ENCODE measurements at places on chromosomes 6 and 20. TPM values are rescaled to one million over a fixed set of nuclear protein-coding genes. Genes with fewer than 3 reads are reported as not detected.

GRCh38 chr20:47727170-47727880 lies 58.0 kb downstream of the SULF2 start:
- peak overlapping the region; percentile 26 for H3K27ac ChIP-seq
- DNase-seq = peak; percentile 26
- no peaks in the 10 kb centered on the region for H3K4me1 ChIP-seq
- no peaks in the 10 kb centered on the region for H3K36me3 ChIP-seq

GRCh38 chr6:55617272-55617671 lies 38.3 kb upstream of the HMGCLL1 start:
- H3K27me3 ChIP-seq = no peaks in the 10 kb centered on the region
- no peaks in the 10 kb centered on the region for H3K4me1 ChIP-seq
- no peak for DNase-seq
- H3K4me3 ChIP-seq = no peak overlapping the region

DNA sequence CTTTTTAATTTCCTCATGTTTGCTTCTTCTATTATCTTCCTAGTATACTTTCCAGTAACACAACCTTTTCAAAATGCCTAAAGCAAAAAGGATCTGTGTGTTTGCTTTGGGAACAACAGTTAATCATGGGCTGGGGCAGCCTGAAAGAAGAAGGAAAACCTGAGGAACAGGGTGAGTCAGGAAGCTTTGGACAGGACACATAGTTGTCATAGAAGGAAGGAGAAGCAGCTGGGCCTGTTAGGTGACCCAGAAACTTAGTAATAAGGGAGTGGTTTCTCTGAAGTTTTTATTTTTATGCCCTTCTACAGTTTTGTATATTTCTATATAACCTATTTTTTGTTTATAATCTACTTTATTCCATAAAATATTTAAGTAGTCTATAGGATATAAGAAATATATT lies 61.4 kb downstream of the CD24 start:
- H3K4me3 ChIP-seq = no peak overlapping the region
- H3K27ac ChIP-seq = no peak overlapping the region
- H3K27me3 ChIP-seq = no peaks in the 10 kb centered on the region
- H3K4me1 ChIP-seq = no peaks in the 10 kb centered on the region

GRCh38 chr6:131427434-131428058 lies 145.5 kb upstream of the ARG1 start:
- H3K27ac ChIP-seq = no peak overlapping the region
- H3K4me3 ChIP-seq = no peak overlapping the region

- no peak overlapping the region for H3K27ac ChIP-seq
- no peaks in the 10 kb centered on the region for H3K36me3 ChIP-seq
- H3K27me3 ChIP-seq = no peaks in the 10 kb centered on the region
- no peaks in the 10 kb centered on the region for H3K4me1 ChIP-seq
- no peak for DNase-seq
These were observed 45.9 kb downstream of the EBF4 start for GRCh38 chr20:2738331-2739041.

DNA sequence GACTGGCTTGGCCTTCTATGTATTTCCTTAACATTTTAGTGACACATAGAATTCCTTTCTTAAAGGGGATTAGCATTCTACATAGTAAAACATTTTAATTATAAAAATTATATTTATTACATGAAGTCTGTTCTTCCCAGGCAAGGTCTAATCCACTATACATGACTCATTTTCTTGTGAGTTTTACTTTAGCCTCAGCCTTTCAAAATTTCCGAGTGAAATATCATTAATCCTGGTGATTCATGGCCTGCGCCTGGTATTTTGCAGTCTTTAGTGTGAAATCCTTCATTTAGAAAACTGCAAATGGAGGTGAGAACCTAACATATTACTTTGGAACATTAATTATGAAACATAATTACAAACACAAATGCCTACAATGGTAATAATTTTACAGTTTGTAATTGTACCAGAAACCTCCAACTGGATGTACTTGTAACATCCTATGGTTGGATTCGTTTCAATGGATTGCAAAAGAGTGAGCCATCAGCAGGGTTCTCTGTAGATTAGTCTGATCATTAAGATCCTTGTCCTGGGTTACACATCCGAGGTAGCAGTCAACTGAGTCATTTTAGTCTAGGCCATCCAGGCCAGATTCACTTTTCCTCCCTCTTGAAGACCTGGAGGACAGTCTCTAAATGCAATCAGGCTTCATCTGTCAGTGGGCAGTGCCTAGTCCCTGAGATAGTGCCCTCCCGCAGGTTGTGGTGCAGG lies 272.0 kb downstream of the PACRG start:
- no peak overlapping the region for H3K4me3 ChIP-seq
- no peak overlapping the region for H3K27ac ChIP-seq
- no peak for DNase-seq
- H3K27me3 ChIP-seq = no peaks in the 10 kb centered on the region

- H3K27me3 ChIP-seq = no peaks in the 10 kb centered on the region
- peaks cover 7% of the 10 kb centered on the region for H3K4me1 ChIP-seq
- no peak for DNase-seq
- H3K36me3 ChIP-seq = no peaks in the 10 kb centered on the region
These were observed 42.0 kb upstream of the RSPO3 start for GRCh38 chr6:127076466-127076865.

- peaks cover 34% of the 10 kb centered on the region for H3K4me1 ChIP-seq
- H3K4me3 ChIP-seq = peak overlapping the region; percentile 76
- H3K27me3 ChIP-seq = no peaks in the 10 kb centered on the region
- H3K36me3 ChIP-seq = no peaks in the 10 kb centered on the region
These were observed 36.9 kb upstream of the SYNCRIP start for GRCh38 chr6:85679445-85680123.

STX11 gene
- 5.2 TPM for total RNA-seq

All from gastrocnemius medialis (tissue), 4 donors.